ENCODE measurements at places on chromosomes 7 and 10.

DNA sequence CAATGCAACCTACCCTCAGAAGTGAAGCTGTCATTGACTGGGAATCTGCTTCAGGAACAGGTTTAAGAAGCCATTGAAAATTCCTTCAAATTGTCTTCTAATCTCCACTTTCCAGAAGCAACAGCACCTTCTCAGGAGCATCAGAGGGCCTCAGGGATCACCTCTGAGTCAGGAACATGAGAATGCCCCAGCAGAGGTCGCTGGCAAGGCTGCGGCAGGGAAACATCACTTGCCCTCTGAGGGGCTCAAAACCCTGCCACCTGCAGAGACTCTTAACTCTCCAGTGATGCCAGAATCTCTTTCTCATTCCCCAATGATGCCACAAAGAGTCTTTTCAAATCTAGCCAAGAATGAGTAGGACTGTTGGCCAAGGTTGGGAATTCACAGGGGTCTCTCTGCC lies 5.9 kb upstream of the MAPK8 start:
- DNase-seq, result no peak

- no peak for DNase-seq
Measured at GRCh38 chr7:142185801-142186200, 72.1 kb downstream of the PRSS58 start.

DNA sequence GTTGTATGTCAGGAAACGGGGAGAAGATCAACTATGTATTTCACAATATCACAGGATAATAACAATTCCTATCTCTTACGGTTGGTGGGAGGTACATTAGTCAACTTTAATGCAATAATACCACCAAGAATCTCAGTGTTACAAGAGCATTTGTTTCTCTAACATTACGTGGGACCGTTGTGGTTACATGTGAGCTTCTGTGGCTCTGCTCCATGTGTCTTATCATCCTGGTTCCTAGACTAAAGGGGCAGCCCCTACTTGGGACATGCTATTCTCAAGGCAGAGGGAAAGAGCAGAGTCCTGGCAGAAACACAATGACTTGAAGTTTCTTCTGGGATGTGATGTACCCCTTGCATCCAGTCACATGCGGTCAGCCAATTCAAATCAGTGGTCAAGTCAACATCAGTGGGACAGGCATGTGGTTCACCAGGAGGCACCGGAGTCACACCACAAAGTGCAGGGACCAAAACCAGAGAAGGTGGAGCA lies 2.5 kb upstream of the ZNF22 start:
- no peak for DNase-seq

DNA sequence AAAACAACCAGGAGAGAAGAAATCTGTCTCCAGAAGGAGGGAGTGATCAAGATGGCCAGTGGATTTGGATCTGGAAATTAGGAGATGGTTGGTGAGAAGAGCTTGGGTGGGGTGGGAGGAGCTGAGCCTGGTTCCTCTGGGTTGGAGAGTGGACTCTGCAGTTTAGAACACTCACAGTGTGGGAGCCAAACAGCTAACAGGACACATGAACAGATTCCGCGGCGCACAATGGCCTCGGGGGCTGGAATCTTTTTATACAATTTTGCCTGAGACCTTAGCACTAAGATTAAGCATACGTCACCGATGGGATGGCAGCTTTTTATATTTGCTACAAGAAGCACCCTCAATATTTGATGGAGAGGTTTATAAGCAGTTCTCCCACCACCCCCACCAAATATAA lies 2.9 kb downstream of the ECHDC3 start:
- DNase-seq, result no peak

DNA sequence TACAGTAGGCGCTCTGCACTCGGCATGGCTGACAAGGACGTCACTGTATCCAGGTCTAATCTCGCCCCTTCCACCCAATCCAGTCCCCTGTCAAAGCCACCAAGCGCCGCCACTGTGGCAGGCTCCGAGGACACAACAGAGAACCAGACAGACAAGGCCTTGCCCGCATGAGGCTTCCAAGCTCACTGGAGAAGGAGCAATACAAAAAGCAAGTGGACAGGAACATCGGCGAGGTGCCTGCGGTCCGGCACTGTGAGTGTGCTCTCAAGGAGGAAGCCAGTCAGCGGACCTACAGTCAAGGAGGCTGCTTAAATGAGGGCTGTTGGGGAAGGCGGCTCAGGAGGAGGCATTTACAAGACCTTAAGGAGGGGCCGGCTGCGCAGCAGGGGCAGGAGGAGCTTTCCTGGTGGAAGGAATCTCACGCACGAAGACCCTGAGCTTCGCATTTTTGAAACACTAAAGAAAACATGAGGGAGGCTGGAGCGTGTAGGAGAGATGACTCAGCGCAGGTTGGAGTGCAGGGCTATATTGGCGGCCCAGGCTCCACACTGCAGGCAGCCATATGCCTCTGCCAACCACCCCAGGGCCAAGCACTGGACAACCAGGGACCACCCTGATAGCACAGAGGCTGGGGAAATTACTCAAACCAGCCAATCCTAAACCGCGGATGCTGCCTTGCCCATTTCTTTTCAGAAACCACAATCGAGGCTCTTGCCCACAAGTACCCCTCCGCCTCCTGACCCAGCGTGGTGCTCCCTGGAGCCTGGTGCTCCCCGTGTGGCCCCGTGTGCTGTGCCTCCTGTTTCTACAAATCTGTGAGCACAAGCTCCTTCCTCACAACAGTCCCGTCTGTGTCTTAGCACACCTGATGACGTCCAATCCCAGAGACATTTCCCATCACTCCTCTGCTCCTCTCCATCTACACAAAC lies 28.9 kb downstream of the GNA12 start:
- no peak for DNase-seq

DNA sequence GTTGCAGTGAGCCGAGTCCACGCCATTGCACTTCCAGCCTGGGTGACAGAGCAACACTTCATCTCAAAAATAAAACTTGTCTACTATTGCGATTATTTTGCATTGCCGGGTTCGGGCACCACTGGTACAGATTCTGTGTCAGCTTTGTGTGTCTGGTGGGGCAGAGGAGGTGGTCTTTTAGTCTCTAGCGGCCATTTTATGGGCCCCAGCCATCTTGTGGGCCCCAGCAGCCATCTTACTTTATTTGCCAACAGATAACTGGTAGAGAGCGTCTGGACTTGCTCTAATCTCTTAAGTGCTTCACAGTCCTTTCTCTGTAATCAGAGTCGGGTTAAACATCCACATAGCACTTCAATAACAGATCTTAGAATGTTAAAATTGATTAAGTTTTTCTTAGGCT lies 4.9 kb downstream of the BUD23 start:
- no peak for DNase-seq

GRCh38 chr10:68900427-68901104 lies 549 bp upstream of the DDX50 start:
- DNase-seq, result no peak

DNA sequence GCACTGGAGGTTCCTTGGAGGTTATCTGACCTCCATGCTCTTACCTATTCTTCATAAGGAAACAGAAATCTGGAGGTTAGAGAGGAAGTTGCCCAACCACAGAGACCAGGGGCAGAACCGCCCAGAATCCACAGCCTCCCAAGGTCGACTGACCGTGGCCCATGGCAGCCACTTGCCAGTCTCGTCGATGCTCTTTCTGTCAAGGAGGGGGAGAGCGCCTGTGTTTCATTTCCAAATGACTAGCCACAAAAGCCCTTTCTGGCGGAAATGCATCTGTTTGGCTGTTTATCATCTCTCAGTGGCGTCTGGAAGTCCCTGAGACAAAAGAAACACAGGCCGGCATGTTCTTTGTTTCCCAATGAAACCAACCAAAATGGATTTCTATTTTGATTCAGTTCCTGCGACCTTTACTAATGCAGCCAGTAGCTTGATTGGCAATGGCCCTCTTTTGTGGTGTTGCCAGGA lies 2.9 kb downstream of the RAMP3 start:
- DNase-seq, result no peak

DNA sequence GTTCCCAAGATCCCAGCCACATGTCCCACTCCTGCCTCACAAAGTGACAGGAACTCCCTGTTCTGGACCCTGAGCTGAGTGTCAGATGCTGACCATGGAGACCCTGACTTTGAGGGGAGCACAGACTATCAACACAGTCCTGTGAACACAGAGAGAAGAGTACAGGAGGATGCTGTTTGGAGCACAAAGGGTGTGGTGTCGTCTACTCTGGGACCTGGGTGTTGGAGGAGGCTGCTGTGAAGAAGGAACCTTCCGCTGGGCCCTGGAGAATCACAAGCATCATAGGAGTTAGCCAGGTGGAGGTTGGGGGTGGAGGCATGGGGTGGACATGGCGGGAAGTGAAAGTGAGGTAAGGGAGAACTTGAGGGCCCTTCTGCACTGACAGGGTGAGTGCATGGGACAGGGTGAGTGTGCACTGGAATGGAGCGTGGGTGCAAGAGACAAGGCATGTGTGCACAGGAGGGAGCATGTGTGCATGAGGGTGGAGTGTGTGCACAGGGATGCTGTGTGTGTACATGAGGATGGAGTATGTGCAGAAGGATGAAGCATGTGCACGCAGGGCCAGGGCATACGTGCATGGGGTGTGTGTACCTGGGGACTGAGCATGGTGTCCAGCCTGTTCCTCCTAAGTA lies 70.7 kb upstream of the ANTXRL start:
- no peak for DNase-seq

DNA sequence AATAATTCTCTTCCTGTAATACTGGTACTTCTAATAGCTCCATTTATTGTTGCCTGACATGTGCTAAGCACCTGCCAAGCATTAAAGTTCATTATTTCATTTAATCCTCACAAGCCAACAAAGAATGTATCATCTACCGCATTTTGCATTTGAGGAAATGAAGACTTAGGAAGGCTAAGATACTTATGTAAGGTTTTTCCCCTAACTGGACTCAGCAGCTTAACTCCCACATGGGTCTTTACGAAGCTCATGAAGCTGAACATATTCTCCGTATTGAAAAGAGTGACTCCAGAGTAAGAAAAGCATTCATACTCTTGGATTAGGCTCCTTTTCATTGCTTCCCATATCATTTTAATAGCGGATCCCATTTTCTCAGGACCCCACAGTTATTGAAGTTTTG lies 155.7 kb upstream of the TMEM72 start:
- DNase-seq, result no peak

- DNase-seq, result peak; percentile 42
Measured at GRCh38 chr7:150450491-150451001, at the start of gene GIMAP8. GIMAP8 (plus strand) TSS chr7:150450630; CDS start chr7:150466699, 16,069 bp downstream.

DNA sequence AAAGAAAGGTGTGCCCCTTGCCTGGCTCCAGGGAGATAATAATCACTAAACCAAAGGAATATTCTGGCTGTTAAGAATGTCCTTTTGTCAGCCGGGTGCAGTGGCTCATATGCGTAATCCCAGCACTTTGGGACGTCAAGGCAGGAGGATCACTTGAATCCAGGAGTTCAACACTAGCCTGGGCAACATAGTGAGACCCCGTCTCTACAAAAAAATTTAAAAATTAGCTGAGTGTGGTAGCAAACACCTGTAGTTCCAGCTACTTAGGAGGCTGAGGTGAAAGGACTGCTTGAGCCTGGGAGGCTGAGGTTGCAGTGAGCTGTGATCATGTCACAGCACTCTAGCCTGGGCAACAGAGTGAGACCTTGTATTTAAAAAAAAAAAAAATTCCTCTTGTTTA lies 74.1 kb downstream of the HERC4 start:
- no peak for DNase-seq

- no peak for DNase-seq
Measured at GRCh38 chr7:28591041-28591674, 178.8 kb downstream of the CREB5 start.

DNA sequence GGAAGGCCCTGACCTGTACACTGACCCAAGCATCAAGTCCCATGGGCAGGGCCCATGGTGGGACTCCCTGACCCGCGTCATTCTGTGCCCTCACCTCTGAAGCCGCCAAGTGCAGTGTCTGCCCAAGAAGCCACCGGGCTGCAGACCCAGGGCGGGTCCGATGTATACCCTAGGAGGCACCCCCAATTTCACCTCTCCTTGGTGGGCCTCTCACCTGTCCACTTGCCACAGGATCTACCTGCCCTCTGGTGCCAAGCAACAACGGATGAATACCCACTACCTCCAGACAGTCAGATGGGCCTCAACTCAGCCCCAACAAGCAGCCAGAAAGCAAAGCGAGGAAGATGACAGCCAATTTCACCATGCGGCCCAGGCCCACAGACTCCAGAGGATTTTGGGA lies 92.6 kb downstream of the CTBP2 start:
- no peak for DNase-seq

DNA sequence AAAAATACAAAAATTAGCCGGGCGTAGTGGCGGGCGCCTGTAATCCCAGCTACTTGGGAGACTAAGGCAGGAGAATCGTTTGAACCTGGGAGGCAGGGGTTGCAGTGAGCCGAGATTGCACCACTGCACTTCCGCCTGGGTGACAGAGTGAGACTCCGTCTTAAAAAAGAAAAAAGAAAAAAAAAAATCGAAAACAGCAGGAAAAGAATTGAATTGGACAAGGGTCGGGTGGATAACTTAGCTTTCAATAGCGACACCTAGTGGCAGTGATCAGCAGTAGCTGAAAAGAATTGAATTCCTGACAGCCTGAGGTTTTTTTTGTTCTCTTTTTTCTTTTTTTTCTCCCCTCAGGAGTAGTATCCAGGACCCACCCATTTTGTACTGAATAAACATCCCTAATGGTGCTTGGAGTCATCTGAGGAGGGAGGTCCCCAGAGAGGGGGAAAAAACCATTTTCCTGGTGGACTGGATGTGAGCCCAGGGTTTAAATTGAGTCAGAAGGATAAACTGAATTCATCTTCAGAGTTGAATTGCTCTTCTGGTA lies 55.1 kb downstream of the CYCS start:
- DNase-seq, result no peak

GRCh38 chr7:80257756-80258155 lies 123.1 kb downstream of the GNAI1 start:
- no peak for DNase-seq

- no peak for DNase-seq
Measured at GRCh38 chr10:73717556-73717955, 19.6 kb upstream of the AGAP5 start.

GRCh38 chr10:22483132-22483531 lies 137.8 kb downstream of the SPAG6 start:
- DNase-seq, result no peak

DNA sequence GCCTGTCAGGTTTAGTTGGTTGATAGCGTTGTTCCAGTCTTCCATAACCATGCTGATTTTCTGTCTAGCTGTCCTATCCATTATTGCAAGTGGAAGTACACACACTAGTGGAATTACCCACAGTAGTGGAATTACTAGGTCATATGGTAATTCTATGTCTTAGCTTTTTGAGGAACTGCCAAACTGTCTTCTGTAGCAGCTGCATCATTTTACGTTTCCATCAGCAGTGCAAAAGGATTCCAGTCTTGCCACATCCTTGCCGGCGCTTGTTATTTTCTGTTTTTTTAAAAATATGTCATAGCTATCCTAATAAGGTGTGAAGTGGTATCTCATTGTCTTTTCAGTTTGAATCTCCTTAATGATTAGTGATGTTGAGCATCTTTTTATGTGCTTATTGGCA lies 17.2 kb upstream of the RHBDD2 start:
- DNase-seq, result no peak

GRCh38 chr10:24465891-24466818 lies 257.2 kb downstream of the KIAA1217 start:
- DNase-seq, result no peak

DNA sequence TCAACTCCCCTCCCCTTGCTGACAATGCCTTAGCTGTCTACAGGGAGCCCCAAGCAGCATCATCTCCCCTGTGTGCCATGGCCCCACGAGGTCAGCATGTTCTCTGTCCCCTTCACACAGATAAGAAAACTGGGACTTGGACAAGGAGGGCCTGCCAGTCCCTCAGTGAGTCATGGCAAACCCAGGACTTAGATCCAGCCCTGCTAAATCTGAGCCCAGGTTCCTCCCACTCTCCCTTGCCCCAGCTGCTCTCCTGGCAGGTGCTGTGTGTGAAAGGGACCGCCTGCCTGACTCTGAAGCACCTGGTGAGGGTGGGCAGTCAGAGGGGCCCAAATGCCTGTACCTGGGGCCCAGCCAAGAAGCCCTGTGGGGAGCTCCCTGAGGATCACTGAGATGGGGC lies 7.4 kb downstream of the CRHR2 start:
- no peak for DNase-seq
